ENCODE measurements at places on chromosomes 2 and 18. TPM values are rescaled to one million over a fixed set of nuclear protein-coding genes. Genes with fewer than 3 reads are reported as not detected.

DNA sequence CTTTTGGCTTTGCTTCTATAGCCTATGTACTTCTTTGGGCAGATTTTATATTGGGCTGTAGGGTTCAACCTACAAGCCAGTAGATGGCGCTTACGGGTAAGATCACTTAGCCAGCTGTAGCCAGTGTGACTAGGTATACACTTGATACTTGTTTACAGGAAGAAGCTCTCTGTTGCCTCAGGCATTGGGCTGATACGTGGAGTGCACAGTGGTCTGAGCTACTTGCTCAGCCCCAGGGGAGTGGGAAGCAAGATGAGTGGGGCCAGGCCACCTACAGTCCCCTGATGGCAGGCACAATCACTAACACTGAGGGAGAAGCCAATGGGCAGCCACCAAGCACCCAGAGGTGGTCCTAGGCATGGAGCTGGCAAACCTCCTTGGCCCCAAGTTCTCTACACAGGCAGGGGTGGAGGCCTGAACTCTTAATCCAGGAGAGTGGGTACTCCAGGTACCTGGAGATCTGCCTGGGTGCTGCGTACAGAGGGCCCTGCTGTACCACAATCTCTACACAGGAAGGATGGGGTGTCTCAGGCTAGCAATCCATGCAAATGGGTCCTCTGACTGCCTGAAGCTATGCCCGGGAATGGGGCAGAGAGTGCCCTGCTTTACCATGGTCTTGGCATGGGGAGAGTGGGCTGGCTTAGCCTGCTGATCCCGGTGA lies 122.2 kb downstream of the NCOA1 start:
- no peak for DNase-seq

- DNase-seq, result no peak
These were observed 86.4 kb upstream of the SESTD1 start for GRCh38 chr2:179351057-179351456.

GRCh38 chr2:112685271-112685884 lies 35.4 kb upstream of the NT5DC4 start:
- DNase-seq, result no peak

DNA sequence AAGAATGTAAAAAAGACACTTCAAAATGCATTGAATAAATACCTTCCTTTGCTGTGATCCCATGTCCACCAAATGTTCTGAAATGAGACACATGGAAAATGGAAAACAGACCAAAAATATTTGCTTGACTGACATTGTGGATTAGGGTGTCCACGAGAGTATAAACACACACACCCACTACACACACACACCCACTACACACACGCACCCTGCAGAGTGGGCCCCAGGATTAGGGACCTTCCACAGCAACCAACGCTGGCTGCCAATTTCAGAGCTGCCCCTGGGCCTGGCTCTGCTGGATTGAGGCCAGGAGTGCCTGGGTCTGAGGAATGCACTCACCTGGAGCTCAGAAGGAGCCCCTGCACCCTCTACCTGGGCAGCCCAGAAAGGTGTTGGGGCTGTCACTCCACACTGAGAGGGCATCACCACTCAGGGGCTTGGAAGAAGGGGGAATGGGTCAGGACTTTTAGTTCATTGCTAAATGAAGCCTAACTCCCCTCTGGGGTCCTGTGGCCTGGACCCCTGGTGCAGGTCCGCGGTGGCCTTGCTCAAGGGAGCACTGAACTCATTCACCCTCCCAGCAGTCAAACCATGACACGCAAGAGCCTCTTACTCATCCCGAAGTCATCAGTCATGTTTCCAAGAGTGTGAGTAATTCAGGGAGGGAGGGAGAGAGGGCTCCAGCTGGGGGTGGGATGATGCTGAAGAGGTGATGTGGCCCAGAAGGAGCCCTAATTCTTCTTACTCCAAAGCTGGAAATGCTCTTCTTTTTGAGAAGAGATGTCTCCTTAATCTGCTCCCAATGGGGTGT lies 50.2 kb upstream of the PLB1 start:
- DNase-seq, result peak; percentile 31

DNA sequence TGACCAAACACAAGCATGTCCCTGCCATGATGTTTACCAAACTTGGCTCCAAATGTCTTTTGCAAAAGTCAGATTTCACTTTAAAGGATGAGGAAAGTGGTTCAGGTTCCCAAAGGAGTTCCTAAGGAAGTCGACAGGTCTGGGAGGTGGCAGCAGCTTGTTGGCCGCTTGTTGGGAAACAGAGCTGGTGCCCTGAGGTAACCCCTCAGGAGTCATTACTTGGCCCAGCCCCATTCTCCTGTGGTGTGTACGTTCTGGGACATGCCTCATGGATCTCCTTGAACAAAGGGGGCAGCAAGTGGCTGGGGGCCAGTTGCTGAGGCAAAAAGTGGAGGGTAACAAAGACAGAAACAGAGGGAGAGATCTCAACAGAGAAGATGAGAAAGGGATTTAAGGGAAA lies 10.9 kb downstream of the TMBIM1 start:
- DNase-seq, result no peak

- DNase-seq, result no peak
These were observed 27.7 kb upstream of the MAPRE3 start for GRCh38 chr2:26942543-26943295.

DNA sequence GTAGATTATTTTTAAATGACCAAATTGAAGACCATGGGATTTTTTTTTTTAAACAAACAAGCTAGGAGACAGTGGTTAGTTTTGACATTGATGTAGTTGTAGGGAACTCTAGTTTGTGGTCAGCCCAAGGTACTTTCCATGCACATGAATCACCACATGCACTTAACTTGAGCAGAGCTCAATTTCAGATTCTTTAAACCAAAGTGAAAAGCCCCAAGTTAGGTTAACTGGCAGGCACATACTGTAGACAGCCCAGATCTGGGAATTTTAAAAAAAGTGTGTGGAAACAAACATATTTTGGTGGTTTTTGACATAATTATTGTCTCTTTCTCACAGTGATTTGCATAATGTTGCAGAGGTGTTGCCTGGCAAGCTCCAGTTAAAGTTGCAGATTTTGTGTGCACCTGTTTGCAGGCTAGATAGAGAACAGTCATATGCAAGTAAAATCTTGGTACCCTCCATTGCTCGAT lies 88.4 kb downstream of the BCL2L11 start:
- no peak for DNase-seq

DNA sequence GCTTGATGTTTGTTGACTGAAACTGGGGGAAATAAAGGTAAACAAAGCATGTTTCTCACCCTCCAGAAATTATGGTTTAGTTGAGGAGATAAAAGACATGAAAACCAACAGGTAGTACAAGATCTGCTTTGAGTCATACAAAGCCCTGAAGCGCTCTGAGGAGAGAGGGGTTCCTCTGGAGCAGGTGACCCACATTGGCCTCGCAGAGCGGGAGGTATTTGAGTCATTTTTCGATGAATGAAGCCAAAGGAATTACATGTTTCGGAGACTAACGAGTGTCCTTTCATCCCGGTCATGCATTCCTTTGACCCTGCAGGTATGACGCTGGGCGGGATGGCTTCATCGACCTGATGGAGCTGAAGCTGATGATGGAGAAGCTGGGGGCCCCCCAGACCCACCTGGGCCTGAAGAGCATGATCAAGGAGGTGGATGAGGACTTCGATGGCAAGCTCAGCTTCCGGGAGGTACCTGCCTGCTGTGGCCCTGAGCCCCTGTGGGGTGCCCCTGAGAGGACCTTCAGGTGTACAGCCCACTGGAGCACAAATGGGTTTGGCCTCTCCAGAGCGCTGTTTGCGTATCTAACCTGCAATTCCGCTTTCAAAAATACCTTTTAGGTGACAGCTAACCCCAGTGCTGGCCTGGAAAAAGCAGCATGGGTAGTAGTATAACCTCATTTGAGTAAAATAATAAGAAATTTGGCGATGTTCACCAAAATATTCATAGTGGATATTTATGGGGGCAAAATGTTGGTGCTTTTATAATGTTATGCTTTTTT lies 29.3 kb downstream of the EFHD1 start:
- no peak for DNase-seq

DNA sequence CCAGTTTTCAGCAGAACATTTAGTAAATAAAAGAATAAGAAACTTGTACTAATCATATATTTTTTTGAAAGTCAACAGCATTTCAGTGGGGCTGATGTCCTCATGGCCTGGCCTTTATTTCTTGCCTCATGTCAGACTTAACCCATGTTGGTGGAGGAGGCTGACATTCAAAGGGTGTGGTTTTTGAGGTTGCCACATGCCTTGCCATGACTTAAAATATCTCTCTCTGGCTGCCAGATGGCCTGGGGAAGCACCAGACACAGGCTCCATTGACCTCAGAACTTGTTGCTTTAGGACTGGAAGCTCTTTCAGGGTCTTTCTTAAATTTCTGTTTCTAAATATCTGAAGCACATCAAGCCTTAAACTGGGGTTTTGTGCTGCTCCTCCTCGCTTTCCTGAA lies 32.5 kb upstream of the CD28 start:
- no peak for DNase-seq

GRCh38 chr2:128646691-128647090 lies 328.0 kb upstream of the HS6ST1 start:
- no peak for DNase-seq

DNA sequence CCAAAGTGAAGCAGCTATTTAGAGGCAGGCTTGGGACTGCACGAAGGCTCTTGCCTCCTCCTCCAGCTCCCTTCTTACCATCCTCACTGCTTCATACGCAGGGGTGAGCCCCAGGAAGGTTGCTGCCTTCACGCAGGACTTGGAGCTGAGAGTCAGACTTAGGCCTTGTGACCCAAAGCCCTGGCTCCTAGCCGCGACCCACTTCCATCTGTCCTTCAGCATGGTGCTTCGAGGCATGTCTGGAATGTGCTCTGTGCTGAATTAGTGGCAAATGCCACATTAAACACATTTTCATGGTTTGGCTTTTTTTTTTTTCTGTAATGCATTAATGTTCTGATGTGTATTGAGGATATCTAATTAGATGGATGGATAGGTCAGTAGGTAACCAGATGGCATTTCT lies 37.5 kb downstream of the ITGB1BP1 start:
- no peak for DNase-seq

DNA sequence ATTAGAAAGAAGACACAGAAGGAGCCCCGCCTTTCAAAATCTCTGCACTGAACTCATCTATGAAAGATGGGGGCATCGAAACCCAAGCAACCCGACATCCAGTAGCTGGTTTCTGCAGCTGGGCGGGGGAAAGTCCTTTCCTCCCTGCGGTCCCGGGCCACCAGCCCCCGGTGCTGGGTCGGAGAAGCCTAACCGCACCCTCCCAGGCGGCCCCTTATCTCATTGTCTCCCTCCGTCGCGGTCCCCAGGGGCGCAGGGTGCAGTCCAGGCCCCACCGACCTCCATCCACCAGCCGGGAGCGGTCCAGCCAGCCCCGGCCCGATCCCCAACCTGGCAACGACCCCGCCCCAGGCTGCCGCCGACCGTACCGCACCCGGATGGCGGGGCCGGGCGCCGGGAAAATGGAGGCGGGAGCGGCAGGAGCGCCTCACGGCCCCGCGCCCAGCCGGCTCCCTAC lies 452 bp downstream of the RAPH1 start:
- DNase-seq, result peak; percentile 62

DNA sequence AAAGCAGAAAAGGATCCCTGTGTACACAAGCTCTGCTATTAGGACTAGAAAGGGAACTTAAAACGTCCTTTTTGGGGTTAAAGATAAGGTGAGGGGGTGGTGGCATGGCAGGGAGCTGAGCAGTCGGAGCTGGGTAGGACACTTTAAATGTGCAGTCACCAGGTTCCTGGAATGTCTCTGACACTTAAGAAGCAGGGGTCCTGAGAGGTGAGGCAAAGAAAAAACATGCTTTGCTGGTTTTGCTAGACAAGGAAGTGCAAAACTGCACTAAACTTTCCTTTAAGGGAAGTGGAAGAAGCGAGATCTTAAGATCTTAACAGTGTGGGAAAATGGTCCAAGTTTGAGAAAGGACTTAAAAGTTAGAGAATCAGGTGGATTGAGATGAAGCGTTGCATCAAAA lies 99.5 kb upstream of the MAP3K20 start:
- no peak for DNase-seq

DNA sequence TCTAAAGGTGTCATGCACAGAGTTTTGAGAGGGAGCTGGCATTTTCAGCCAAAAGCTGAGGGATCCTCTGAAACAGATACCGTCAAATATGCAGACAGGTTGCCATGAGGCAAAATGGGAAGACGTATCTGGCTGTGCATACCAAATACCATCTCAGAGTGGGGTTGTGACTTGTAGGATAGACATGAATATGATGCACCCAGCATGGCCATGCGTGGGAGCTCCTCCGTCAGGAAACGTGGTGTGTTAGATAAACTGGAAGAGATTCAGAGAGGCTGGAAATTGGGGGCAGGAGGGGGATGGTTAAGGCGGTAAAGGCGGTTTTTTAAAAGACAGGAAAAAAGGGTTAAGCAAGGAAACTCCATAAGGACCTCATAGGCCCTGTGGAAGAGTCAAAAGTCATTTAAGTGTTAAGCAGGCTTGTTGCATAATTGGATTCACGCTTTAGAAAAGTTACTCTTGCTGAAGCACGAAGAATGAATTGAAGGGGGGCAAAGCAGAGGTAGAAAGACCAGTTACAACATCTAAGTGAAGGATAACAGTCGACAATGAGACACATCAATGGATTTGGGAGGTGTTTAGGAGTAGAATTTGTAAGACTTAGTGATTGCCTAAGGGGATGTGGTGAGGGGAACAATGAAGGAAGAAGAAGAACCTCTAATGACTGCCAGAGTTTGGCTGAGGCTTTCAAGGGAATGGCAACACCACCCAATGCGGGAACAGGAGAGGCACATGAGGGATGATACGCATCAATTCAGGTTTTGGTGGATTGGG lies 139.6 kb upstream of the CTAGE1 start:
- no peak for DNase-seq

DNA sequence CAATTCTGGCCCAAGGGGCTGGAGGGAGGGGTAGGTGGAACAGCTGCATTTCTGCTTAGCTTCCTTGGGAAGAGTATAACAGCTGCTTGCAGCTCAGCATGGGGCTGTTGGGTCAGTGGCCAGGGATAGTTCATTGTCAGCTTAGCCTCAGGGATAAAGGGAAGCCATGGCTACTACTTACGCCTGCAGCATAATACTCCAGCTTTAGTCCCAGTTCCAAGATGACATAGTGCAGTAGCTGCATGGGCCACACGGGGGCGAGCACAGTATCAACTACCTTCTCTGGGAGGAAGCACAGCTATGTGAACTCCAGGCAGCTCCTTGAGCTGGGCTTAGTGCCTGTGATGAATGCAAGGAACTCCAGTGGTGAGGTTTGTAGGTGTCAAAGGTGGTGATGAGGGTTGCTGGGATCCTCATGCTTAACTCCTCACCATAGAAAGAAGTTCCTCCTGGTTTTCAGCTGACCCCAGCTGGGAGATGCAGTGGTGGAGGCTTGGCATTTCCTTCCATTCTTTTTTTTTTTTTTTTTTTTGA lies 35.4 kb upstream of the RHOB start:
- DNase-seq, result peak; percentile 84

DNA sequence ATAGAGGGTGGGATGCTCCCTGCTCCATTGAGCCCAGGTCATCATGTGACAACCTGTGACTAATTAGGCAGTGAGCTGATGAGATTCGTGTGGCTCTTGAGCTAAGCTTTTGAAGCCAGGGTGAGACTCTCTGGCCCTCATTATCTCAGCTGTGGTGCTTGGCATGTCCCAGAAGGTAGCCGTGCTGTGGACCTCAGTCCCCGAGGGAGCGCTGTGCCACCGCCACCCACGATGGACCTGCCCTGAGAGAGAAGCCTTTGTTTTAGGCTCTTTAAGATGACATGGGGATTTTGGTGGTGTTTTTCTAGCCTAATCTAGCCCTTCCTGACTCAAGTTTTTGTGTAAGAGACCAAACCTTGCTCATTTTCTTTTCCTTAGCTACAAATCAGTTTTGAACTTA lies 66.4 kb downstream of the NEDD4L start:
- no peak for DNase-seq

The PARD3B gene
- 5.3 TPM for total RNA-seq

The NDC80 gene
- total RNA-seq, result 0.34 TPM

The NR4A2 gene
- 1.7 TPM for total RNA-seq

The UGT1A5 gene
- 3.0 TPM for total RNA-seq

The OBSL1 gene
- total RNA-seq, result 42.5 TPM

The PTPRM gene
- total RNA-seq, result 16.4 TPM

Data from right lobe of liver (tissue), 6 donors.